NCI-H1048 (cell line): ENCODE measurements at places on chromosomes 2 and 18.

- no peak for DNase-seq
Observed at GRCh38 chr2:39435741-39436591, 1.1 kb downstream of the MAP4K3 start.

DNA sequence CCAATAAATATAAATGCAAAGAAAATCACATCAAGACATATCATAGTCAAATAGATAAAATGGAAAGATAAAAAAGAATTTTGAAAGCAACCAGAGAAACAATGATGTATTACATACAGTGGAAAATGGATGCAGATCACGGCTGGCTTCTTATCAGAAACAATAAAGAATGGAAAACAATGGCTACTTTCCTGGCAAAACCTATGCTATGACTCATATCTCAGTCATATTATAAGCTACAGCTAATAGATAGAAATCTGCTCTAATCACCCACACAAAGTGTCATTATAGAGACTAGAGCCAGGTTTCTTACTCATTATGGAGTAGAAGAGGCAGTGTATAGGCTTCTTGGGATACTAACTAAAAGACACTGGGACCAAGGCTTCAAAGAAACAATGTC, 93.5 kb upstream of the TACR1 start:
- no peak for DNase-seq

DNA sequence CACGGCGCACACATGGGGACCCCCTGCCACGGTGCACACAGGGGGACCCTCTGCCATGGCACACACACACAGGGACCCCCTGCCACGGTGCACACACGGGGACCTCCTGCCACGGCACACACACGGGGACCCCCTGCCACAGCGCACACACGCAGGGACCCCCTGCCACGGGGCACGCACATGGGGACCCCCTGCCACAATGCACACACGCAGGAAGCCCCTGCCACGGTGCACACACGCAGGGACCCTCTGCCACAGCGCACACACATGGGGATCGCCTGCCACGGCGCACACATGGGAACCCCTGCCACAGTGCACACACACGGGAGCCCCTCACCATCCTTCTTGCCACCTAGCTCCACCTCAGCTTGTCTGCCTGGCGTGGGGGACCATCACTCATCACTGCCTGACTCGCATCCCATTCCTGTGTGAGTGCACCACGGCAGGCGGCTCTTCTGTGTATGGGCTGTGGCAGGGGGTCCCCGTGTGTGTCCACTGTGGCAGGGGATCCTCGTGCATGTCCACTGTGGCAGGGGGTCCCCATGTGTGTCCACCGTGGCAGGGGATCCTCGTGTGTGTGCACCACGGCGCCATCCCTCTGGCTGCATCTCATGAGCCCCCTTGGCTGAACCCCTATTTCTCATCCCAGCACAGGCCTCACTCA, 206.7 kb downstream of the EIPR1 start:
- no peak for DNase-seq

- no peak for DNase-seq
Observed at GRCh38 chr2:189407281-189408209, 33.7 kb upstream of the WDR75 start.

DNA sequence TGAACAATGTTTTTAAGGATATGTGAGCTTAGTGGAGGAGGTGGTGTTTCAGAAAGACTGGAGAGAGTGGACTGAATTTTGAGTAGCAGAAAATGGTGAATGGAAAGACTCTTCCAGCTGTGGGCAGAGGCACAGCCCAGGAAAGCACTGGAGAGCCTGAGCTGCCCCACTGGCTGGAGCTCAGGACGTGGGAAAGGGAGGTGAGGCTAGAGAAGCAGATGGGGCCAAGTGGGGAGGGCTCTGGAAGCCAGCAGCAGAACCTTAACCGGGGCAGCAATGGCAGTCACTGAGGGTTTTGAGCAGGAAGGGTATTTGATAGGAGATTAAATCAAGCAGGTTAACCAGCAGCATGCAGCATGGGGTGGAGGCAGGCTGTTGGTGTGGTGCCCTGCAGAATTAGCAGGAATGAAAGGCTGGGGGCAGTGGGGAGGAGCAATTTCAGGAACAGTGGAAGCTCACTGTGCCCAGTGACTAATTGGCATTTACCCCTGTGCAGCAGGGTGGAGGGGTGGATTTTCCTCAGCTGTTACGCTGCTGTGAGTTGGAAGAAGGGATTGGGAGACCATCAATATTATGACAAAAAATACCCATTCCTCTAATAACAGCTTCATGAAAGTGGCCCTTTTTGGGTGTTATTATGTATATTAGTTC, 136.2 kb downstream of the CERS6 start:
- no peak for DNase-seq

DNA sequence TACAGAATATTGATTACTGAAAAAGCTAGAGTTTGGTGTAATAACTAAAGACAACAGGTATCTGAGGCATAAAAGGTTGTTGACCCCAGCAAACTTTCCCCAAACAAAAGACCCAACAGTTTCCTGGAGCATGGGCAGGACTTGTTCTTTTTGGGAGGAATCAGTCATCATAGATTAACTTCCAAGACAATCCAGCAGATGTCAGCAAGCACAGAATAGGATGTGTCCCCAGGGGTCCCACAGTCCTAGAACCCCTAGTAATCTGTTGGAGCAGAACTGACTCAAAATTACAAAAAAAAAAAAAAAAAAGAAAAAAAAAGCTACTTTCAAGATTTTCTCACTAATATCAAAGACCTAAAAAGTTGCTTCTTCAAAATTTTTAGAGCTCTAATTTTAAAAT, 564.7 kb upstream of the SLC39A10 start:
- no peak for DNase-seq

GRCh38 chr2:195318440-195319111, 338.4 kb upstream of the SLC39A10 start:
- no peak for DNase-seq

- no peak for DNase-seq
Observed at GRCh38 chr2:16861111-16861510, 195.5 kb upstream of the CYRIA start.

- DNase-seq = no peak
Observed at GRCh38 chr2:20650393-20650876, 463 bp downstream of the HS1BP3 start.

DNA sequence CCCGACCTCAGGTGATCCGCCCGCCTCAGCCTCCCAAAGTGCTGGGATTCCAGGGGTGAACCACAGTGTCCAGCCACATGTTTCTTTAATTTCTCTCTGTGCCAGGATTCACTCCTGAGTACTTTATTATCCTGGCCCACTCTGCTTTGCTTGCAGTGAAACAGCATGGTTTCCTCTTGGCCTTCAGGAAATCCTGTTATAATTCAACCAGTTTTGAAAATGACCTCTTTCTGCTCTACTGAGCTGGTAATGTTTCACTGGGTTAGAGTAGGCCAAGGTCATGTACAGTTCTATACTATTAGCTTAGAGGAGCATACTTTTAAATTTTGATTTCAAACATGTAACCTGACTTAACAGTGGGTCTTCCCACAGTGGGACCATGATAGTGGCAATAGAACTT, 90.6 kb upstream of the PELI1 start:
- DNase-seq = no peak

DNA sequence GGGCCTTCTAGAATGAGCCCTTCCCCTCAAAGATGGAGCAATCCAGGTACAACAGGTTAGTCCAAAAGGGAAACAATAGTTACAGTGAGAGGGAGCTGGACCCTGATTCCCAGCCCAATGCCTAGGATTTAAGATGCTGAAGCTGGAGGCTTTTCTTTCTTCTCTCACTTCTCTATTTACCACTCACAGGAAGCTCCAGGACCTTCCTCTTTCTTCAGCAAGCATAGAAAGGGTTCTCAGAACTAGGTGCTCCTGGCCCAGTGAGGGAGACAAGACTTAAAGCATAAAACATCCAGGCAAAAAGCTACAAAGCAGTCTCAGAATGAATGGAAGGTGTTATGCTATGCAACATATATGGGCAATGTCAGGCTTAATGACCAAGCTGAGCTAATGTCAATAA, 279.0 kb downstream of the SRBD1 start:
- DNase-seq = no peak
